Esophagus muscularis mucosa (tissue), 4 donors: ENCODE measurements at places on chromosomes 6 and 20.

DNA sequence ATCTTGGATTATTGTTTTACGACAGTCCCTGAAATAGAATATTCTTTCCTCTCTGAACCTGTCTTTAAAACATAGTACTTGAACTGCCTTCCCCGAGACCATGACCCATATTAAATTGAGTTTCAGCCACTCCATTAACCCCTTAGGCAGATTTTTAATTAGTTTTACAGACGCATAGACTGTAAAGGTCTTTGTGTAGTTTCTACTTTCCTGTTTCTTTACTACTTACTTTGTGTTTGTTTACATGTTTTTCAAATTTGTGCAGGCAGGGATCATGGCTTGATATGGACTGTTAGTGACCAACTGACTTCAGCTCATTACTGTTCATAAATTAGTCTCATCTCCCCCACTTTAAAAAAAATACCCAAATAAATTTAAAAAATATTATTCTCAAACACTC is 53.8 kb downstream of the FYN start:
- H3K27me3 ChIP-seq, result no peaks in the 10 kb centered on the region
- H3K27ac ChIP-seq, result no peak overlapping the region
- peaks cover 26% of the 10 kb centered on the region for H3K4me1 ChIP-seq
- DNase-seq, result no peak
- no peaks in the 10 kb centered on the region for H3K36me3 ChIP-seq

DNA sequence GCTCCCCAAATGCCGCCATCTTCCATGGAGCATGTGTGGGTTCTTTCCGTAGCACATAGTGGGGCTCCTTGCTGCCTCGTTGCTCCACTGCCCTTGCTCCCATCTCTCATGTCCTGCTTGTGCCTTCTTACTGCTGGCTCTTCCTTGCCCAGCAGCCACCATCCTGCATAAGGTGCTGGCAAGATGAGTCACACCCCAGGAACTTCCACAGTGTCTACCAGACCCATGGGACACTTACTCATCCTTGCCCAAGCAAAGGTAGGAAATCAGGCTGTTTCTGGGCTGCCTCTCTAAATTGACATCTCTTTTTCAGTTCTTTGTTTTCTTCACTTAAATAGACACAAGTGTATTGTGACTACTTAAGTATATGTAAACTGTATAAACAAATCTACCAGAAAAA is 39.4 kb upstream of the RGS17 start:
- no peak overlapping the region for H3K27ac ChIP-seq
- H3K4me1 ChIP-seq, result no peaks in the 10 kb centered on the region
- no peaks in the 10 kb centered on the region for H3K27me3 ChIP-seq
- no peaks in the 10 kb centered on the region for H3K36me3 ChIP-seq
- H3K4me3 ChIP-seq, result no peak overlapping the region
- DNase-seq, result no peak

DNA sequence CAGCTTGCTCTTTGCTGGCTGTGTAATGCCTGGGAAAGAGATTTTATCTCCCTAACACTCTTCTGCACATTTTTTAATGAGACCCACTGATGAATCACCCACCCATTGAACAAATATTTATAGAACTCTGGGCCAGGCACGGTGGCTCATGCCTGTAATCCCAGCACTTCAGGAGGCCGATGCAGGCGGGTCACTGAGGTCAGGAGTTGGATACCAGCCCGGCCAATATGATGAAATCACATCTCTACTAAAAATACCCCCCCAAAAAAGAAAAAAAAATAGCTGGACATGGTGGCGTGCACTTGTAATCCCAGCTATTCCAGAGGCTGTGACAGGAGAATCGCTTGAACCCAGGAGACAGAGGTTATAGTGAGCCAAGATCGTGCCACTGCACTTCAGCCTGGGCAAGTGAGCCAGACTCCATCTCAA is 82.1 kb upstream of the SIRPA start:
- H3K27me3 ChIP-seq, result no peaks in the 10 kb centered on the region
- no peaks in the 10 kb centered on the region for H3K36me3 ChIP-seq
- H3K4me3 ChIP-seq, result no peak overlapping the region

- H3K27me3 ChIP-seq, result no peaks in the 10 kb centered on the region
- H3K36me3 ChIP-seq, result no peaks in the 10 kb centered on the region
These were observed 26.9 kb upstream of the GOPC start for GRCh38 chr6:117629119-117629660.

DNA sequence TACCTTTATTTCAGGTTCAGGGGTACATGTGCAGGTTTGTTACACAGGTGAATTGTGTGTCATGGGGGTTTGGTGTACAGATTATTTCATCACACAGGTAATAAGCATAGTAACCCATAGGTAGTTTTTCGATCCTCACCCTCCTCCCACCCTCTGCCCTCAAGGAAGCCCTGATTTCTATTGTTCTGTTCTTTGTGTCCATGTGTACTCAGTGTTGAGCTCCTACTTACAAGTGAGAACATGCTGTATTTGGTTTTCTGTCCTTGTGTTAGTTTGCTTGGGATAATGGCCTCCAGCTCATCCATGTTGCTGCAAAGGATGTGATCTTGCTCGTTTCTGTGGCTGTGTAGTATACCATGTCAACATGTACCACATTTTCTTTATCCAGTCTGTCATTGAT is 66.0 kb downstream of the STK4 start:
- H3K4me3 ChIP-seq, result no peak overlapping the region
- no peak for DNase-seq
- no peaks in the 10 kb centered on the region for H3K27me3 ChIP-seq
- H3K4me1 ChIP-seq, result peaks cover 10% of the 10 kb centered on the region
- H3K27ac ChIP-seq, result no peak overlapping the region

- no peak overlapping the region for H3K27ac ChIP-seq
- H3K27me3 ChIP-seq, result no peaks in the 10 kb centered on the region
- peak; percentile 31 for DNase-seq
- H3K4me3 ChIP-seq, result no peak overlapping the region
- H3K4me1 ChIP-seq, result no peaks in the 10 kb centered on the region
- no peaks in the 10 kb centered on the region for H3K36me3 ChIP-seq
These were observed 81.9 kb downstream of the ERMARD start for GRCh38 chr6:169833258-169833794.

- no peaks in the 10 kb centered on the region for H3K27me3 ChIP-seq
- H3K4me3 ChIP-seq, result no peak overlapping the region
- peaks cover 20% of the 10 kb centered on the region for H3K4me1 ChIP-seq
- H3K36me3 ChIP-seq, result no peaks in the 10 kb centered on the region
These were observed 6.0 kb downstream of the APMAP start for GRCh38 chr20:24986436-24987015.

GRCh38 chr6:144049386-144049785 is 41.3 kb upstream of the PLAGL1 start:
- DNase-seq, result no peak
- no peak overlapping the region for H3K4me3 ChIP-seq
- no peaks in the 10 kb centered on the region for H3K36me3 ChIP-seq
- no peak overlapping the region for H3K27ac ChIP-seq
- H3K4me1 ChIP-seq, result no peaks in the 10 kb centered on the region

GRCh38 chr6:87244380-87244779 is 78.0 kb upstream of the SMIM8 start:
- H3K4me1 ChIP-seq, result no peaks in the 10 kb centered on the region
- H3K36me3 ChIP-seq, result peaks cover 51% of the 10 kb centered on the region
- H3K27me3 ChIP-seq, result no peaks in the 10 kb centered on the region
- no peak overlapping the region for H3K4me3 ChIP-seq
- H3K27ac ChIP-seq, result no peak overlapping the region

- no peaks in the 10 kb centered on the region for H3K27me3 ChIP-seq
- no peaks in the 10 kb centered on the region for H3K36me3 ChIP-seq
- no peak overlapping the region for H3K4me3 ChIP-seq
- DNase-seq, result no peak
- no peak overlapping the region for H3K27ac ChIP-seq
These were observed 217.7 kb upstream of the LRFN2 start for GRCh38 chr6:40804905-40805304.

- H3K27ac ChIP-seq, result no peak overlapping the region
- no peak for DNase-seq
- no peaks in the 10 kb centered on the region for H3K36me3 ChIP-seq
- no peaks in the 10 kb centered on the region for H3K27me3 ChIP-seq
- H3K4me1 ChIP-seq, result no peaks in the 10 kb centered on the region
These were observed 817.3 kb downstream of the BCKDHB start for GRCh38 chr6:80923816-80924215.

DNA sequence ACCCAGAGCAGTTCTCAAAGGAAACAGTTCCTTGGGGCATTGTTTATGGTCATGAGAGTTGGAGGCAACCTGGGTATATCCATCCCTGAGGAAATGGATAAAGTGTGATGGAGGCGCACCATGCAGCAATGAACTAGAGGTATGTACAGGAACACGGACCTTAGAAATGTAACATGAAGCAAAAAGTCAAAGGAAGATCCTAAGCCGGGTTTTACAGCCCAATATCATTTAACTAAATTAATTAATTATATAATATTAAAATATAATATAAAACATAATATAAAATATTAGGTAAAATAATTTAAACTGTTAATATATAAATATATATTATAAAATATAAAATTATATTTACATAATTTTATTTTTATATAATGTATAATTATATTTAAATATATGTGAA is 44.1 kb upstream of the RNF8 start:
- DNase-seq, result no peak
- no peak overlapping the region for H3K4me3 ChIP-seq
- H3K27me3 ChIP-seq, result no peaks in the 10 kb centered on the region
- H3K36me3 ChIP-seq, result peaks cover 19% of the 10 kb centered on the region
- H3K4me1 ChIP-seq, result peaks cover 16% of the 10 kb centered on the region
- H3K27ac ChIP-seq, result no peak overlapping the region

- no peaks in the 10 kb centered on the region for H3K27me3 ChIP-seq
- H3K4me3 ChIP-seq, result no peak overlapping the region
- H3K36me3 ChIP-seq, result no peaks in the 10 kb centered on the region
- DNase-seq, result no peak
- peaks cover 15% of the 10 kb centered on the region for H3K4me1 ChIP-seq
- no peak overlapping the region for H3K27ac ChIP-seq
These were observed 201.1 kb downstream of the OGFRL1 start for GRCh38 chr6:71489736-71490135.

DNA sequence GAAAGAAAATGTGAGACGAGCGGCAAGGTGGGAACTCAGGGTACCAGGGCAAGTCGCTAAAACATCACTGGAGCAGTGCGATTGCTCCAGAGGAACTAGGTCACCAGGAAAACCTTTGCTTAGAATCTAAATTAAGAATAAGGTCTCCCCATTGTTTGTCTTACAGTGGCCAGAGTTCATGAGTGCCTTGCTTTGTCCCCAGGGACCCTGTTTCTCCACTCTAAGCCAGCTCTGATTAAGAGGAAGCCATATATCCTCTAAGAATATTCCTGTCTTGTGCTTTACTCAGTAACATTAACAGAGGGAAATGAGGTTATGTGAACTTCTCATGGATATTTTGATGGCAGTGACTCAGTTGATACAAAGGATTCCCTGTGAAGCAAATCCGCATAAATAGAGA is 305.8 kb downstream of the CD83 start:
- H3K4me1 ChIP-seq, result no peaks in the 10 kb centered on the region
- DNase-seq, result no peak
- no peaks in the 10 kb centered on the region for H3K36me3 ChIP-seq
- H3K4me3 ChIP-seq, result no peak overlapping the region

DNA sequence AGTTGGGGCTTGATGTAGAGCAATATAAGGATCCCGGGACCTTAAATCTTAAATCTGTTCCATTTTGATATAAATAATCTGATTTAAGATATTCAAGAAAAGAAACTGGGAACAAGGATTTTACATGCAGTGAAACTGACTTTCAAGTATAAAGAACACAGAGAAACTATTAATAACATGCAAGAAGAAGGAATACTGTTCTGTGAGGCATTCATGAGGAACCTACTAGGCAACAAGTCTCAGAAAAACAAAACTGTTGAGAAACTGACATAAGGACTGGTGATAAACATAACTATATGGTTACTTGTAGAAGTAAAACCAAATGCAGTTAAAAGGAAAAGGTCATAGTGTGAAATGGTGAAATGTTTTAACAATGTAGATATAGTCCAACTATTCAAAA is 15.8 kb downstream of the HDDC2 start:
- DNase-seq, result no peak
- H3K27ac ChIP-seq, result no peak overlapping the region
- no peak overlapping the region for H3K4me3 ChIP-seq
- no peaks in the 10 kb centered on the region for H3K4me1 ChIP-seq
- no peaks in the 10 kb centered on the region for H3K27me3 ChIP-seq
- H3K36me3 ChIP-seq, result peaks cover 43% of the 10 kb centered on the region

- DNase-seq, result no peak
- H3K4me3 ChIP-seq, result no peak overlapping the region
- no peaks in the 10 kb centered on the region for H3K4me1 ChIP-seq
- H3K27me3 ChIP-seq, result no peaks in the 10 kb centered on the region
- no peak overlapping the region for H3K27ac ChIP-seq
These were observed 376.1 kb downstream of the CENPW start for GRCh38 chr6:126716032-126716431.

DNA sequence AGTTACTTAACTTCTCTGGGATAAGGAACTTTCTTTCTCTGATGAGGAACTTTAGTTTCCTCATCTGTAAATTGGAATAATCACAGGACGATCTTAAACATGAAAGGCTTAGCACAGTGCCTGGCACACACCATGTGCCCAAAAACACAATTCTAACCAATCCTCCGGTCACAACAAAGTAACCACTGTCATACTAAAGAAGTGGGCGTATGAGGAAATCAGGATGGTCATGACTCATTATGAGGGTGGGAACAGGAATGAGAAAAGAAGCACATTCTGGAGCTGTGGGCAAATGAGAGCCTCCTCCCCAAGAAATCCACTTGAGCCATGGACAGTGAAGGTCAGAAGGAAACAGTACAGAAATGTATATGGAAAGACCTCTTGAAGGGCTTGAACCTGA is 82.9 kb downstream of the LRFN2 start:
- no peak for DNase-seq
- no peak overlapping the region for H3K4me3 ChIP-seq
- no peak overlapping the region for H3K27ac ChIP-seq
- H3K36me3 ChIP-seq, result no peaks in the 10 kb centered on the region

- H3K36me3 ChIP-seq, result no peaks in the 10 kb centered on the region
- no peak overlapping the region for H3K4me3 ChIP-seq
- no peak for DNase-seq
These were observed 370.7 kb downstream of the RFPL4B start for GRCh38 chr6:112717856-112718255.
